ENCODE measurements at places on chromosomes 12 and 14. TPM values are rescaled to one million over a fixed set of nuclear protein-coding genes. Genes with fewer than 3 reads are reported as not detected.

GRCh38 chr14:44149597-44149996 lies 357.5 kb downstream of the FSCB start:
- no peak for DNase-seq

DNA sequence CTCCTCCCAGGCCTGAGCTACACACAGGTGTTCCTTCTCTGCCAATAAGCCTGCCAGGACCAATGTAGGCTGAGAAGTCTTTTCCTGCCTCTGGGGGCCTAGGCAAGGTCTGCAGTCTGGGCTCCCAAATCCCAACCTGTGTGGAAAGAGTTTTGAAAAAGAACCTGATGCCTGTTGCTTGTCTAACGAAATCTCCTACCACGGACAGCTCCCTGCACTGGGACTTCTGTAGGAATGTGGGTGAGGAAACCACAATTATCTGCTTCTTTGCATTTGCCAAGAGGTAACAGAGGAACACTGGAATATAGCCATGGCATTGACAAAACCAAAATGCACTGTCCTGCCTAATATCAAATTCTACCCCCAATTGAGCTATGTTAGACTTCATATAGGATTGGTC lies 877.0 kb upstream of the TMEM132C start:
- no peak for DNase-seq

GRCh38 chr14:49945448-49946319 lies 52.8 kb downstream of the ARF6 start:
- no peak for DNase-seq

DNA sequence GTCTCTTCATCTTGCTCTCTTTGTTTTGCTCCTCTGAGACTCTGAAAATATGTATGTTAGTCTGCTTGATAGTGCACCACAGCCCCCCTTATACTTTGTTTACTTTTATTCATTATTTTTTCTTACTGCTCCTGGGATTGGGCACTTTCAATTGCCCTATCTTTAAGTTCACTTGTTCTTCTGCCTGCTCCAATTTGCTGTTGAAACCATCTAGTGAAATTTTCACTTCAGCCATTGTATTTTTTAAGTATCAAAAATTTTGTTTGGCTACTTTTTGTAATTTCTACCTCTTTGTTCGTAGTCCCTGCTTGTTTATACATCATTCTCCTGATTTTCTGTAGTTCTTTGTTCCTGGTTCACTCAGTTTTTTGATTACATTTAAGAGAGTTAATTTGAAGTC lies 223.3 kb downstream of the SLC38A4 start:
- DNase-seq, result no peak

The GNG2 gene
- 4.7 TPM for total RNA-seq

The MLF2 gene
- 137 TPM for total RNA-seq
